ENCODE measurements at places on chromosomes 7 and 10.

GRCh38 chr7:64192148-64192704 lies 14.8 kb upstream of the ZNF735 start:
- DNase-seq: no peak

GRCh38 chr10:90504172-90504571 lies 353.7 kb downstream of the HTR7 start:
- DNase-seq: no peak

- no peak for DNase-seq
Measured at GRCh38 chr10:49649936-49650723, 29.3 kb upstream of the C10orf53 start.

DNA sequence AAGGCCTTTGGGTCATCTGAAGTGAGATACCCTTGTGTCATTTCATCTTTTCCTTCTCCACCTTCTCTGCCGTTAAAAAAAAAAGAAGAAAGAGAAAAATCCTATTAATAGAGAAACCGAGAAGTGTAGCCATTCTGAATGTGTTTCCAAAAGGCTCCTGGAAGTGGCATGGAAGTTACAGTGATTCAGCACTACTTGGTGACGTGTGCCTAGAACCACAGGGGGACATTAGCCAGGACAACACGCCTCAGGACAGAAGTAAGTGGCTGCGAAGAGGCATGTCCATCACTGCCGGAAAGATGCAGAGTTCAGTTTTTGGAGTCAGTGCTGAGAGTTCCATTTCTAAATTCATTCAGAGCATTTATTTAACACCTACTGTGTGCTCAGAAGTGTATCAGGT lies 6.3 kb downstream of the HTRA1 start:
- DNase-seq: no peak

GRCh38 chr7:102918845-102919244 lies 6.0 kb downstream of the LRRC17 start:
- no peak for DNase-seq

DNA sequence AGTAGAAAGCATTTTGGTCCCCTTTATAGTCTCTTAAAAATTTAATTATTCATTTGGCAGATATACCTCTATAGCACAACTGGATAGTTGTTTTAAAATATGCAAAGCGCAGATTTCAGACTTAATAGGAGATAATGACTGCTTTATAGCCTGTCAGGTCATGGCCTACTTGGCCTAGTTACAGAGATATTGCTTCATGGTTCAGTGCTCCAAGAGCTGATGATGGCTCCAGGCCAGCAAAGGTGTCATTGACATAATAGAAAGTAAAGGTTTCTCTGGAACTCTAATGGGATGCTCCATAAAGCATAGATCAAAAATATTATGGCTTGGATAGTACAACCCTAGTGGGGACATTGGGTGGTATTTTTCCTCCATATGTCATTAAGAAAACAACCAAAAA lies 285.7 kb downstream of the NXPH1 start:
- no peak for DNase-seq

DNA sequence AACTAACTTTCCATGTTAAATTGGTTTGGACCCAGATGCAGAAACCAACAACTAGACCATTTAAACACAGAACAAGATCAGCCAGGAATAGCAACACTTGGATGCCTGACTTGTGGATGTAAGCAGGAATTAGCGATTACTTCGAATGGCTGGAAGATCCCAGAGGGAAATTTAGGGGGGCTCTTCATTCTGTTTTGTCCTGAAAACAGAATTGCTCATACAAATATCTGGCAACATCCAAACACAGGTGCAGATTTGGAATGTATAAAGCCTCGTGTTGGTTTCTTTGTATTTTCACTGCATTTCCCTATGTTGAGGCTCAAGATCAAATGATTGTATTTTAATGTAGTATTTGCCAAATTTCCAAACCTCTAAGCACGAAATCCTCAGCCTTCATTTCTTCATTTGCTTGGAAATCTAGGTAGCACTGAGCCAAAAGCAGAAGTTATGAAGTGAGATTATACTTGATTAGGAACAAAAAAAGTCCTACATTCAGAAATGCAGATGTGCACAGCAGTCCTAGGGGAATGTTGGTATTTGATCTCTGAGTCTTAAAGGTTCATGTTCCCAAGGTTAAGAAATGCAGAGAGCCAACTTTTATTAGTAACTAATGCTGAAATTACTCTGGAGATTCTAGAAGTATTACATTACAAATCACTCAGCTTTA lies 248.7 kb upstream of the TCF7L2 start:
- DNase-seq: no peak

- DNase-seq: no peak
Measured at GRCh38 chr10:101939008-101939648, 95.5 kb upstream of the KCNIP2 start.

DNA sequence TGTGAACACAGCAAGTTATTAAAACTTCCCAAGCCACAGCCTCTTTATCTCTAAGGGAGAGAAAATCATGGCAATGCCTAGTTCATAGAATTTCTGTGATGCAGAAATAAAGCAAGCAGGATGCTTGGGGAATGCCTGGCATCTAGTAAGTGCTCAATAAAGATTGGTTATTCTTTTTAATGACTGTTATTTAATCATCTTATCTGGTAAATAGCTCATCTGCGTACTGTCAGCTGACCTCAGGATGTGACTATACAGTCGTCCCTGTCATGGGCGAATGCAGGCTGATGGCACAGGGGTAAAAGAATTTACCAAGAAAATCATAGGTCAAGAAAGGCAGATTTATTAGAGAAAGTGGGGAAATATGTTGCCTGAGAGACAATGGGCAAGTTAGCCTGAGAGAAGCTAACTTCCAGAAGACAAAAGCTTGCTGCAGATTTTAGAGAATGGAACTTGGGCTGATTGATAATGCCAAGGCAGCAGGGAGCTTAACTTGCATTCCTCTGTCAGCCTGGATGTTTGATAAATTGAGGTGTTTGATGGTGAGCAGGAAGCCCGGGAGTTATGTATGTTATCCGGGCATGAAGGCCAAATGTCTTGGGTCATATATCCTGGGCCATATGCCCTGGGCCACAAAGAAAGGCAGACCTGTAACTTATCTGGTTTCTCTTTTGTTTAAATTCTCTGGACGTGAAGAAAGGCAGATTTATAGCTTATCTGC lies 126.0 kb downstream of the KCNMA1 start:
- DNase-seq: no peak

GRCh38 chr7:31892099-31892829 lies 177.9 kb downstream of the PDE1C start:
- DNase-seq: no peak

- peak; percentile 19 for DNase-seq
Measured at GRCh38 chr7:103343758-103344452, 662 bp downstream of the DNAJC2 start.

- DNase-seq: peak; percentile 4
Measured at GRCh38 chr10:120950051-120950561, 98.9 kb downstream of the WDR11 start.

DNA sequence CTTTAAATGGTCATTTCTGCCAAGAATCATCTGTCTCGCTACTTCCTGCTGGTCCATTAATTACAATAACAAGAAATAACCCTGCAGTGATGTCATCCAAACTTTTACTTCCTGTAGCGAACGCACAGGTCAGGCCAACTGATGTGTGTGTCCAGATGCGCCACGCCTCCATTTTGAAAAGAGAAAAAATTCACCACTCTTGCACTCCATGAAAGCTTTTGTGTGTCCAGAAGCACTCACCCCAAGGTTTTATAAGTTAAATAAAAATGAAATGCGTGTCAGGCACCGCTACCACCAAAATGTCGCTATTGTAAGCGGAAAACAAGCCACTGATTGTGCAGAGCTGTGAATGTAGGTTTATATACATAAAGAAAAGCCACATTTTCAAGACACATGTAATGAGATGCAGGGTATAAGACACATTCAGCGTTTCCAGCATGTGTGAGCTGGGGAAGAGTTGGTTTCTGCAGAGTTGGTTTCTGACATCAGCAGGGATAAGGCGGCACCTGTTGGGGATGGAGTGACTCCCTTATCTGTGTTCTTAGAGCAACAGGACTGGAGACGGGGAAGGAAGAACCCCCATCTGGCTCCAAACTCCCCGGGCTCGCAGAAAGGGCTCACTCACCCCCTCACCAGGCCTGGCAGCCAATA lies 83.3 kb downstream of the CTBP2 start:
- no peak for DNase-seq

DNA sequence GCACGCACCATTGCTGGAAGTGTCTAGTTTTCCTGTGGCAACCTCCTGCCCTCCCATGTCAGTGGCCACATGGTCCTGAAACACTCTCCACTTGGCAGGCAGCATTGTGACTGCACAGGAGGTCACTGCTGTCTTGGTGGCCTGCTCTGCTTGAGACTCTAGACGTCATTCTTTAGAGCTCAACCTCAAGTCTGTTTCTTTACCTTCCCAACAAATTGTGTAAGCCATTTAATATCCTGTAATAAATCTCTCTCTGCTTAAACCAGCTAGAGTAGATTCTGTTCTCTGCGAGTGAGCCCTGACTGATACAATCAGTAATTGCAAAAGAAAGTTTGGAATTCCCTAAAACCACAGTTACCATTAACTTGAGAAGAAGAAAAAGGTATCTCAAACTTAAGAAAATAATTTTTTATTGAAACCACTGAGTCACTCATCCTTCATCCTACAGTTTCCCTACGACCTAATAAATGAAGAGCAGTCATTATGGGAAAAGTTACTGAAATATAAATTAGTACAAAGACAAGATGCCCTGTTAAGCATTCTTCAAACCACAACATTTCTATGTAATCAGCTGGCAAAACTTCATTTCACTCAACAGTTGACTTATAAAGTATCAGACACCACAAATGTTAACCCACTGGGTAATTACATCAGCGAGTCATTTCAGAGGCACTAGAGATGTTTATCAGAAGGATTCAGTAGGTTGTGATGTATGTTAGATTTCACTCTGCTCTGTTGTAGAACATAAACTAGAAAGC lies 18.0 kb downstream of the SLC25A13 start:
- DNase-seq: no peak

GRCh38 chr7:49596701-49597491 lies 176.5 kb upstream of the VWC2 start:
- DNase-seq: no peak

GRCh38 chr7:46279290-46279689 lies 358.2 kb upstream of the IGFBP3 start:
- no peak for DNase-seq

DNA sequence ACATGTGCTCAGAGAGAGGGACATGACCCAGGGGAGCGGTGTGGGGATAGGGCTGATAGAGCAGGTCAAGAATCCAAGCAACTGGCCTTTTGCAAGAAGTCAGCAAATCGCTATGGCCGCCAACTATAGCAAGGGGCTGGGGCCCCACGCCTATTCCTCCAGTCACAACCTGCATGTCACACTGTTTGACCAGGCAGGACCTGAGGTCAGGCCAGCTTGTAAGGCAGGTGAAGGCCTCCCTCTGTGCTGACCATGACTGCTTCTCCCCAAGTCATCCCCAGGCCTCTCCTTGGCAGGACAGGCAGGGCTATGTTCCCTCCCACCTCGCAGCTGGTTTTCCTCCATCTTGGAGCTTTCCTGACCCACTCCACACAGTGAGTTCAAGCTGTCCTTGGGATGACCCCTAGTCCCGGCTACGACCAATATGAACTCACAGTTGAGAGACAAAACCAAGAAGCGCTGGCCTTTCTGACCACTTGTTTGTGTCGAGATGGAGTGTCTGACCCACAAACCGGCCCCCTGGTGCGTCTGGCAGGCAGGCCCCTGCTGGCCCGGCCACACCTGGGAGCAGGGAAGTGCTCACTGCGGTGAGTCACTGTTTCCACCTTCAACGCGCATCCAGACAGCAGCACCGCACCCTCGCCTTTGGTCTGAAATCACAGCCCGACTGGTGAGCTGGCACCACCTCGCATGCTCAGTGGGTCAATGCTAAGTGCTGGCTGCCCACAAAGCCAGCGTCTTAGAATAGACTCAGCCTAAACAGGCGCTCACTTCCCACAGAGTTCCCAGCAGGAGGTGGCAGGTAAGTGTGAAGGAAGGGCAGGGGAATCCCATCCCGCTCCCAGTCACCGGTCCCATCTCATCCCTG lies 81.4 kb downstream of the VWA2 start:
- DNase-seq: no peak

GRCh38 chr10:79561257-79561656 lies 1.1 kb upstream of the SFTPA2 start:
- DNase-seq: no peak

GRCh38 chr7:152000191-152000590 lies 25.3 kb upstream of the GALNT11 start:
- no peak for DNase-seq

DNA sequence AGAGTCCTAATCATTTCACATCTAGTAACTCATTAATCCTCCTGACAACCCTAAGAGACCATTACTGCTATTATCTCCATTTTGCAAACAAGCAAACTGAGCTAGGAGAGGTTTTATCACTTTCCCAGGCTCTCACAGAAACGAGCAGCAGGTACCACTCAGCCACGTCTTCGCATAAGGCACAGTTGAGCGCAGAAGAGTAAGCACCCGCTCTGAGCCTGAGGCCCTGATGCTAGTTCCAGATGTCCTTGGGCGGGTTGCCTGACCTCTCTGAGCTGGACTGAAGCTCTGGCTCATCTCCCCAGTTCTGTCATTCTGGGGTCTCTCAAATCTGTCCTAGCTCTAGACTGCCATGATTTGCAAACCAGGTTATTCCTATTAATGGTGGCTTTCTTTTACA lies 72.6 kb upstream of the FRMD4A start:
- DNase-seq: no peak

DNA sequence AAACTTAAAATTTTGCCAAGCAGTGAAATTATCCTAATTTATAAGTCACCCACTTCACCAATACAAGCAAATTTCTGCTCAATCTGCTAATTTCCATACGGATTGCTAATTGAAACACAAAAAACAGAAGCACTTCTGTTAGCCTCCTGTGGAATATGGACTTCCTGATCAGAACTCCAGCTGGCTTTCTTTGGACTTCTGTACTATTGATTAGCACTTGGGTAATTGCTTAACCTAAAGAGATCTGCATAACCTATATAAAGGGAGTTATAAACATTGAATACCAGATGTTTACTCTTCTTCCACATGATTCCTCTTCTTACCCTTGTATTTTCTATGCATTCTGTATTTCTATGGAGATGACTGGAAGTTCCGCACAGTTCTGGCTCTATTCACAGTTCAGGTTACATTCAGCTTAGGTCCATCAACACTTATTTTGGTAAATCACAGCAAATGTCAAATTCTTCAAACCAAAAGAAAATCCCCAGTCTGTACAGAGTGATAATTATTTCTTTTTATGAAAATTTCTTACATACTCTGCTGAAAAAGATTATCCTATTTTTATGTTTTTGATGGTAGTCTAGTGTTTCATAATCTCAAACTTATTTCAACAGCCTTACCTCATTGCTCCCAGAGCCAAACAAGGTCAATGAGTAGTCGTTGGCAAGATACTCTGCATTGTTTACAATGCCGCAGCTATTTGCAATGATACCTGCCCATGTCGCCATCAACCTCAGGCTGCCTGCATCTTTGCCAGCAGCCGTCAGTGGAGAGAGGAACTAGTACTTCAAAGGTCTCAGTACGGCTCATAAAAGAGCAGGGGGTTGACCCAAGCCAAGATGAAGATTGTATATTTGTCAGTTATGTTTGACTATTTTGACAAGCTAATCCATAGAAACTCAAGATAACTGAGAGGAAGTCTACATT lies 225.6 kb downstream of the AHR start:
- DNase-seq: no peak
